ACHN (cell line): ENCODE measurements at places on chromosomes 6 and 20.

- no peak for DNase-seq
Measured at GRCh38 chr6:157715728-157716164, 107.3 kb upstream of the SNX9 start.

DNA sequence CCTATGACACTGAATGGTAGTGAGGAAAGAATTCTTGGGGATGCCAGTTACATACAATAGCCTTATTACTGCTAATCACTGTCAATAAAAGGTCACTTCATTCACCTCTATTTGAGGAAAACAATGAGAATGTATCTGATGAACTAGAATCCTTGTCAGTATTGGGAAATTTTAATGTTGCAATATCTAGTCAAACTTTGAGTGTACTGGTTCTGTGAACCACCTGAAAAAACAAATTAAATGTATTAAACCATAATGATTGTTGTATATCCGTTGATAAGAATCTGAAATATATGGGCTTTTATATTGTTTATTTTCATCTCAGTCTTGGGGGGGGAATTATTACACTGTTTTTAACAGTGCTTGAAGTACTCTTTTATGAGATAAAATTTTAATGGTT, 10.6 kb downstream of the TAF11 start:
- DNase-seq: no peak

GRCh38 chr20:23061262-23061661, 11.8 kb upstream of the THBD start:
- no peak for DNase-seq

GRCh38 chr6:111842891-111843290, 30.4 kb downstream of the FYN start:
- DNase-seq: no peak

DNA sequence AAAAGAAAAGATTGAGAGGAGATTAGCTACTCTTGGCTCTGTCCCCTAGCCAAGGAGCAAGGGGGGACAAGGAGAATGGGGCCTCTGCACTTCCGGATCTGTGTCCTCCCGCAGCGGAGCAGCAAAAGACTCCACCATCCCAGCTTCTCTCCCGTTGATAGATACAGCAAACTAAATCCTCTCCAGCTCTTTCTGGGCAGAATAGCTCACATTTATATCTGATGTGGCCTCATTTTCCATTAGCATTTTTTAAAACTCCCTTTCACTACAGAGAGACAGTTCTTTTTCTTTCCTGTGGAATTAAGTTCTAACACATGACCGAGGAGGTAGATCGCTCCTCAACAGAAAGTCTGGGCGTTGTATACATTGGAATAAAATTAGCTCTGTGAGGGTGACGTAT, 260.9 kb upstream of the SOX4 start:
- DNase-seq: no peak

DNA sequence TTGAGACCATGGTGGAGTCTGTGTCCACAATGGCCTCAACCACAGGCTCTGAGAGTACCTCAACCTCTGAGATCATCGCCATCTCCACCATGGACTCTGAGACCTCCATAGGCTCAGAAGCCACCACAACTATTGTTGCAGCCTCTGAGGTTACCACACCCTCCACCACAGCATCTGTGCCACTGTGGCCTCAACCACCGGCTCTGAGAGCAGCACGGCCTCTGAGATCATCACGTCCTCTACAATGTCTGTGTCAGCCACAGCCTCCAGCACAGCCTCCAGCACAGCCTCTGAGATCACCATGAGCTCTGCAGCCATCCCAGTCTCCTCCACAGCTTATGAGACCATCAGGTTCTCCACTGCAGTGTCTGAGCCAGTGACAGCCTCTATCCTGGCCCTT, 19.4 kb upstream of the MUC21 start:
- no peak for DNase-seq

- DNase-seq: no peak
Measured at GRCh38 chr20:1535420-1536175, 21.9 kb downstream of the SIRPD start.

DNA sequence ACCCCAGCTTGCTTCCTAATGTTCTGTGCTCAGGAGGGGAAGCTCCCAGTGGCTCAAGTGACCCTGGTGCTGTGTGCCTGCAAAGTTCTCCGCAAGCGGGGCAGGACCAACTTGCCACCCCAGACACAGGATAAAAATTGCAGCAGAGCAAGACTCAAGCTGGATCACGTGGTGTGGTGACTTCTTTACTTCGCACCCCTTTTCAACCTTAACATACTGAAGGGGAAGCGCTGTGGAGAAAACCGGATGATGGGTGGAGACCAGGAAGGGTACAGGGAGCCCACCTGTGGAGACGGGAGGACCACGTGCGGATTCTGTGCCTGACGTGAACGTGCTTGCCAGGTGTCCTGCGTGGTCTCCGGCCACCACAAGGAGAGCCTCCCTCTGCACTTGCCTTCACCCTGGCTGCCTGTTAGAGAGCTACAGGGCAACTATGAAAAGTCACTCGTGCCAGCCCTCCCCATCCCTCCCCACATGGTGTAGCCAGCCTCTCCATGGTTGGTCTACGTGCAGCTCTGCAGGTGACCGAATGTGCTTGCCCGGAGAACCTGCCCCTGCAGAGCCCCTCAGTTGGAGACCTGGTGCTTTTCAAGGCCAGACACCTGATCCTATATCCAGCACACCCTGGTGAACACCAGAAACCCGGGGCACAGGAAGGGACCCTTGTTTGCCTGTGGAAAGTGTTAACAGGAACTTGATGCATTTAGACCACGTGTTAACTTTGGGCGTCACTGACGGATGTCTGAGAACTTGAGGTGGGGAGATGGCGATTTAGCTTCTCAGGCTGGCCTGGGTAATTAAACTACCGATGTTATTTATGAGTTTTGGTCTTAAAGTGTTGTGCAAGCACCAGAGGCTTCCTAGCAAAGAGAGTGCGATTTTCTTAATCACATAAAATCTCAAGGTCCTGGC, 23.9 kb upstream of the DACT2 start:
- no peak for DNase-seq

DNA sequence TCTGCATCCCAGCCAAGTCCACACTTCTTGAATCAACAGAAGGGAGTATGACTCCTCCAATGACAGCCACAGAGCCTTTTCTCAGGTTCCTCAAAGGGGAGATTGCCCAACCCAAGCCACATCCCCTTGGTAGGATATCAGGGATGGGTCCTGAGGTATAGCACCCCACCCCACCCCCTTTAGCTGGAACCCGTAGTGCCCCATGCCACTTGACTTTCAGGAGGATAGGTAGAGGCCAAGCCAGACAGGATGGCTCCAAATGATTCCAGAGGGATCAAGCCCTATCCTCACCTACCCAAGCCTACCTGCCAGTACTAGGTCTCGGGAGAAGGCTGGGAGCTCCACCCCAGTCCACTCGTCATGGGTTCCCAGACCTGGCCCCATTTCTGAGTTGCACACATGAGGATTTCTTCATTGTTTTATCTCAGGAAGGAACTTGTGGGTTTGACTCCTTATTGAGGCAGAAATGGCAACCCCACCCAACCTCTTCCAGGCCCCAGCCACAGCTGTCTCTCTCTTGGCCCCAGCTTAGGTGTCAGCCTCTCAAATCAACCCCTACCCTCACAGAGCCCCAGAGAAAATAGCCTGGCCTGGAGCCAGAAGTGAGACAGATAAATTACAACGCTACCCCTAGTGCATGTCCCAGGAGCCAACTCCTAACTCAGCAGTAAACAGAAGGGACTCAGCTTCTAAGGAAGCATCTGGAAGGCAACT, 3.6 kb downstream of the CCND3 start:
- no peak for DNase-seq

DNA sequence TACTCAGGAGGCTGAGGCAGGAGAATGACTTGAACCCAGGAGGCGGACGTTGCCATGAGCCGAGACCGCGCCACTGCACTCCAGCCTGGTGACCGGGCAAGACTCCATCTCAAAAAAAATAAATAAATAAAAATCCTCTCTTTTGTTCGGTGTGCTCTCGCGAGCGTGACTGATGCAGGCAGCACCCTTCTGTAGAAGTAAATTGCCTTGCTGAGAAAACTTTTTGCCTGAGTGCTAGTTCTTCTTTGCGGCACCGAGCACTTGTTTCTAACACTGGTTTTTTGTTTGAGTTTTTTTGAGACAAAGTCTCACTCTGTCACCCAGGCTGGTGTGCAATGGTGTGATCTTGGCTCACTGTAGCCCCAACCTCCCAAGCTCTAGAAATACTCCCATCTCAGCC, 30.5 kb downstream of the PLN start:
- DNase-seq: no peak

DNA sequence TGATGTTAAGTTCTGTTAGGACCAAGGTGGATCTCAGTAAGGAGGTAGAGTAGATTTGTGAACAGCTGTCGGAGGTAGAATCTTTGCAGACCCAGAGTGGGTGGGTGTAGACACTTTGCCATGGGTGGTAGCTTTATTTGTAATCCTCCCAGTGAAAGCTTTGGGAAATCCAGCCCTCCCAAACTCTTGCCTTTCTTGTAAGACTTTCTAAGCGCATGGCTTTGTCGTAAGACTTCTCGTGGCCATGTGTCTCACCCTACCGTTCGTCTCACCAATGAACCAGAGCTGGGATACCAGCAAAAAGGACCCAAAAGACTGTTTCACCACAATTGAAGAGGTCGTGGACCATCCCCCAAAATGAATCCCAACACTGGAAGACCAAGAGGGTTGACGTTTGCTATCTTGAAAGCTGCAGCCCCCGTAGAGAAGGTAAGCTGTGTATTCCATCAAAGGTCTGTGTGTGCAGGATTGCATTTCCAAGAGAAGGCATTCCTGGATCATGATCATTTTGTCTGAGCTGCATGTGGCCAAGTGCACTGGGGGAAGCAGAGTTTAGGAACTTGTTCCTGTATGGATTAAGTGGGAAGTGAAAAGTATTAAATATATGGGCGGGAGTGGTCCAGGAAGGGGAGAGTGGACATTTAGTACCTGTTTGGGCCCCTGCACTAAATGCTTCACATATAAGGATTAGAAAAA, 5.8 kb upstream of the TMEM14A start:
- DNase-seq: no peak

DNA sequence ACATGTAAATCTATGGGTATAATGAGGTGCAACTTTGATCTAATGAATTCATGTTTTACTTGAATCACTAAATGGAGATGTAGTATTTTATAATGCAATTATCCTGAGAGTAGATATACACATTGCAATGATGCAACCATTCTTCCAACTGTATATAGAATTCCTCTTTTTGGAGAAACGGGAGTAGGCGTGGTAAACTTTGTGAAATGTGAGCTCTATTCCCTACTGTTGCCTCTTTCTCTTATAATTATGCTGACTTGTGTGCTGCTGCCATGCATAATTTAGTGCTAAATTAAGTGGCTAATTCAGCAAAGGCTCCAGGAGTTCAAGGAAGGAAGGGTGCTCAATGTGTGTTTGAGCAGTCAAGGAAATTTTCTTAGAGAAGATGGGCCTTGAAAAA, 116.6 kb upstream of the SLC35B3 start:
- no peak for DNase-seq

DNA sequence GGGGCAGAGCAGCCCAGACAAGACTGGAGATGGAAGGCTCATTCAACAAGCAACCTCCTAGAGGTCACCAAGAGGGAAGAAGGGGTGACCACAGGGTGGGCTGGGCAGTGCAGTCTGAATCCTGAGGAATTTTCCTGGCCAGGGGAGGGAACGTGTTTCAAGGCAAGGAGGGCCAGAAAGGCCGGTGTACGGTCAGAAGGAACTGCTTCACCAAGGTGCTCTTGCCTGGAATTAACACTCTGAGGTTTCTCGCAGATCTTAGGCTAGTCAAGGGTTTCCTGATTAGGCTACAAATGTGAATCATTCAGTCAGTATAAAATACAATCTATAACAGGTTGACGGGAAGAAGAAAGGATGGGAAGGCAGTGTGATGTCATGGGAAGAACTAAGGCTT, 199.3 kb downstream of the LRFN2 start:
- no peak for DNase-seq

GRCh38 chr20:32482143-32482441, 103.0 kb downstream of the NOL4L start:
- DNase-seq: no peak

DNA sequence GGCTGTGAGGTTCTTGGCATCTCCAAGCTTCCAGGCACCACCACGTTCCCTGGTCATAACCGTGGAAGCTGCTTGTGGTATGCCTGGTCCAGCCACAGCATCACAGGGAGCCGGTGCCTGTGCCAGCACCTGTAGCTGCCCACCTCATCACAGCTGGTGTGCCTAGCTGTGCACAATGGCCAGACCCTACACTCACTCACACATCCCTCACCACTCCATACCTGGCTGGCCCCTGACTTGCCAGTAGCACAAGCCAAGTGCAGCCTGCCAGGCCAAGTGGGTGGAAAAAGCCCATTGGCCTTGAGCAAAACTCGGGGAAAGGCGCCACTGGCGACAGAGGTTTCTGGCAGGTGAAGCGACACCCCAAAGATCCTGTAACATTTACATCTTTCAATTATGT, 192.3 kb upstream of the MANEA start:
- no peak for DNase-seq

DNA sequence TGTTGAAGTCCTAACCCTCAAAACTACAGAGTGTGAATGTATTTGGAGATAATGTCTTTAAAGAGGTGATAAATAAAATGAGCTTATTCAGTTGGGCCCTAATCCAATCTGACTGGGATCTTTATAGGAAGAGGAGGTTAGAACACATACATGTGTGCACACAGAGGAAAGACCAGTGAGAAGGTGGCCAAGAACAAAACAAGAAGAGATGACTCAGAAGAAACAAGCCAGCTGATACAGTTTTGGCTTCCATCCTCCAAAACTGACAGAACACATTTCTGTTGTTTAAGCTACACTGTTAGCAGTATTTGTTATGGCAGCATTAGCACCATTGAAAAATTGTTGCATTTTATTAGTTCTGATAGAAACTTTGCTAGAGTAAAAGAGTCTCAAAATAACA, 609.3 kb upstream of the IMPG1 start:
- DNase-seq: no peak

GRCh38 chr20:708956-709355, 33.4 kb upstream of the SCRT2 start:
- no peak for DNase-seq

GRCh38 chr6:31083742-31084354, 28.5 kb downstream of the C6orf15 start:
- peak; percentile 31 for DNase-seq

DNA sequence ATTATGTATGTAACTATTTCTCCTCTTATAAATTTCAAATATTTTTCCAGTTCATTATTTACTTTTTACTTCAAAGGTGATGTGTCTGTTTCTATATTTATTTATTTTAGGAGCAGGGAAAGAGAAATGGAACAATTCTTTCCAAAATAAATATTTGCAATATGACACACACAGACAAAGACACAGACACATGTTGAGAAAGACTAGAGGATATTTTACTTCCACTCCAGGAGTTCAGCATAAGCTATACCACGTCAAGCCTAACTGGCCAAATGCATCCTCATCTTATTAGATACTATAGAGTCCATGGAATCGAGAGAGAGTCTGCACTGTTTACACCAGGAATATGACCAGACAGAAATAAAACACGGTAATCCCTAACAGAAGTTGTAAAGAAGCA, 13.3 kb downstream of the RALGAPA2 start:
- DNase-seq: no peak

GRCh38 chr6:90107371-90107770, 189.3 kb downstream of the BACH2 start:
- DNase-seq: no peak

GRCh38 chr6:19380293-19380692, 456.9 kb upstream of the ID4 start:
- no peak for DNase-seq

- no peak for DNase-seq
Measured at GRCh38 chr20:16263582-16263981, 309.7 kb downstream of the KIF16B start.
